Activated naive CD8-positive, alpha-beta T cell treated with anti-CD3 and anti-CD28 coated beads, Interleukin-2, amount 10 ng/mL, durations not matched to agents 7 days and 5 days (primary cell): ENCODE measurements at places on chromosomes 1 and 21. TPM values are rescaled to one million over a fixed set of nuclear protein-coding genes. Genes with fewer than 3 reads are reported as not detected.

- no peaks in the 10 kb centered on the region for H3K27me3 ChIP-seq
- no peak for DNase-seq
- H3K4me1 ChIP-seq: peaks cover 5% of the 10 kb centered on the region
- no peaks in the 10 kb centered on the region for H3K36me3 ChIP-seq
Observed at GRCh38 chr21:45470773-45471524, 66.0 kb downstream of the COL18A1 start.

GRCh38 chr1:54865238-54866073, 21.5 kb downstream of the DHCR24 start:
- peaks cover 19% of the 10 kb centered on the region for H3K36me3 ChIP-seq
- no peaks in the 10 kb centered on the region for H3K27me3 ChIP-seq
- peaks cover 5% of the 10 kb centered on the region for H3K4me1 ChIP-seq

Gene IL20
- total RNA-seq: not detected

Gene RHD
- total RNA-seq: not detected
